ENCODE measurements at places on chromosomes 7 and 10. TPM values are rescaled to one million over a fixed set of nuclear protein-coding genes. Genes with fewer than 3 reads are reported as not detected.

ZNF804B gene
- not detected for total RNA-seq

UBE2H gene
- 124 TPM for total RNA-seq

FAM25G gene
- total RNA-seq = not detected

YKT6 gene
- 49.4 TPM for total RNA-seq

SGCE gene
- 90.7 TPM for total RNA-seq

PNLIP gene
- total RNA-seq = not detected

HOGA1 gene
- 2.3 TPM for total RNA-seq

AKR1B1 gene
- total RNA-seq = 200 TPM

GNGT1 gene
- not detected for total RNA-seq

GIMAP4 gene
- 29.2 TPM for total RNA-seq

NRCAM gene
- total RNA-seq = 4.2 TPM

DNA sequence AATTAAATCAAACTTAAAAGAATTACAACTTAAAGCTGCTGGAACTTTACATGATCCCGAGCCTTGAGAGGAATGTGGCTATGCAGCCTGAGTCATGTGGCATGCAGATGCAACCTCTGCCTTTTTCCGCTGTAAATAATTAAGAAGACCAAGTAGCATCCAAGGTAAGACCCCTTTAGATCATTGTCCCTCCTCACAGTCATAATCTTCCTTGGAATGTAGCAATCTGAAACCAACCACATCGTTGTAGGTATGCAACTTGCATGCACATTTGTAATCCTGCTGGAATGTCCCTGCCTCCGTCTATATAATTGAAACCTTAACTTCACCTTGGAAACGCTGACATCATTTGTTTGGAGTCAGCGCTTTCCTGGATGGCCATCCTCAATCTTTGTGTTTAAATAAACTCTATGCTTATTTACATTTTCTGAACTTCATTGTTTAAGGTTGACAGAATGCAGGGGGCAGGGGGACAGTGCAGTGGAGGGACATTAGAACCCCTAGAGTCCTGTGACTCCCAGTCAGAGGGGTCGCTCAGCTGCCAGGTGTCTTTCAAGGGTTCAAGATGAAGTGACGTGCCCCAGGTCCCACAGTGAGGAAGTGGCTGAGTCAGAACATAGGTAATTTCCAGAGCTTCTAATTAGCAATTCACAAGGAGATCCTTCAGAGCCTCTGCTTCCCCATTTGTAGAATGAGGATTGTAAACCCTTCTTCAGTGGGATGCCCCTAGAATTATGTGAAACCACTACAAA, 110.7 kb downstream of the RALA start:
- DNase-seq = no peak

DNA sequence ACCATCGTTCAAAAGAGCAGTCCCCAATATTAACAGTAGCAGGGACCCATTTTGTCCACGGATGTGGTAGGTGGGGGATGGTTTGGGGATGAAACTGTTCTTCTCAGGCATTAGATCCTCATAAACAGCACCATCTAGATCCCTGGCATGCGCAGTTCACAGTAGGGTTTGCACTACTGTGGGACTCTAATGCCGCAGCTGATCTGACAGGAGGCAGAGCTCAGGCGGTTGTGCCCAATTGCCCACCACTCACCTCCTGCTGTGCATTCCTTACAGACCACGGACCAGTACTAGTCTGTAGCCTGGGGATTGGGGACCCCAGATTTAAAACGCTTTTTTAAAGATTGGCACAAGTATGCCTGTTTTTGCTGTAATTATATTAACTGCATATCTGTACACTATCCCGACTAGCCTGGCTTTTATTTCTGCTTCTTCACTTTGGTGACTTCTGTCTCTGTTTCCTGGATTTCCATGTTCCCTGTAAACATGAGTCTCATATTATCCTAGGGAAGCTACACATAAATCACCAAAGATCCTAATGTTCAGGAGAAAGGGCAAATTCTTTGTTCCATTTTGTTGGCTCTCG, 163.3 kb upstream of the AKR1E2 start:
- DNase-seq = no peak

GRCh38 chr10:22427890-22428571, 82.7 kb downstream of the SPAG6 start:
- DNase-seq = no peak

DNA sequence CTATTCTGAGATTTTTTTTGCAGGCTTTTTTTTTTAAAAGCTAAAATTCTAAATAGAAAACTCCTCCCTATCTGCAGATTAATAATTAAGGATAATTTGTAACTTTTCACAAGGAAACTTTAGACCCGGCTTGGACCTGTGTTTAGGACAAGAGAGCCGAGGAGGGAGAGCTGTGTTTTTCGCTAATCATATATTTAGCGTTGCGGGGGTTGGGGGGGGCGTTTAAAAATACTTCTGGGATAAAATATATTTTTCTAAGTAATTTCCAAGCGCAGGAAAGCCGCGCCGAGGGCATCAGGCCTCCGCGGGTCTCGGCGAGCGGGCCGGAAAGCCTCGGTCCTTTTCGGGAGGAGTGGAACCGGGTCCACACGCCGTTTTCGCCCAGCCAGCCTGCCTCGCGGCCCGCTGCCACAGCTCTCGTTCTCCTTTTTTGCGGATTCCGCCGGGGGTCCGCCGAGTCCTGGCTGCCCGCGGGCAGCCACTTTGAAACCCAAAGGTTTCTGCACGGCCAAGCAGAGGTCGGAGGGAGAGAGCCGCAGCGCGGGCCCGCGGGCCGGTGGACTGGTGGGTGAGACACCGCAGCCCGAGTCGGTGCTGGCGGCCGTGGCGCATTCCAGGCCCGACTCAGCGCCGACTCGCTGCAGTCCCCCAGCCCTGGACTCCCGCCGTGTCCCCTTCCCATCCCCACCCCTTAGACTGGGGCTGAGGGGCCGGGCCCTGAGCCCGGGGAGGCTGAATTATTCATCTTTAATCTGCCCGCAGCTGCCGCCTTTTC, 2.3 kb downstream of the PAX2 start:
- DNase-seq = no peak

DNA sequence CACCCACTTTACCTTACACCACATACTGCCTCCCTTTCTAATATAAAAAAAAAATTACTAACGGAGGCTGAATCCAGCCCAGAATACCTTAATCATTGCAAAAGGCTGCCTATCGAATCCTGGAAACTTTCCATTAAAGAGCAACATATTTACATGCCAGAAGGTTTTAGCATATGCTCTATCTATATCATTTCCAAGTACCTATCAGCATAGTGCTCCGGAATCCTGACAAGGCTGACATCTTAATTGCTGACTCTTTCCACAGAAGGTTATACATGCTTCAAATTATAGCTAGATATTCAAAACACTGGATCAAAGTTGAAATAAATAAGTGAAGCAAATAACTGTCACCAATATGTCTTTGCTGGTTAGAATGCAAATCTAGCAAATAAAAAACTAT, 170.9 kb upstream of the CDK1 start:
- no peak for DNase-seq

- DNase-seq = no peak
These were observed 570.9 kb downstream of the INHBA start for GRCh38 chr7:41131956-41132355.

GRCh38 chr7:542713-543500, 23.3 kb upstream of the PDGFA start:
- no peak for DNase-seq

DNA sequence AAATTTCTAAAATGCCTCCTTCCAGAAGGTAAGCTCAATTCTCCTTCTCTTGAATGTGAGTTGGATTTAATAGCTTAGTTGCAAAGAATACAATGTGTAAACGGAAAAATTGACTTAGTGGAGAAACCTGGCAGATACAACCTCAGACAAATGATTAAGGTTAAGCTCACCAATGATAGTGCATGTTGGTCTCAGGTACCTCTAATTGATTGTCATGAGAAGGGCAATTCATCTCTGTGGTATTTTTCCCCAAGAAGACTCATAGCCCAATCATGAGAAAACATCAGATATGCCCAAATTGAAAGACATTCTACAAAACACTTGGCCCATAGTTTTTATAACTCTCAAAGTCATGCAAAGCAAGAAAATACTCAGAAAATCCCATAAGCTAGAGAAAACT, 36.2 kb upstream of the TMEM106B start:
- DNase-seq = no peak

DNA sequence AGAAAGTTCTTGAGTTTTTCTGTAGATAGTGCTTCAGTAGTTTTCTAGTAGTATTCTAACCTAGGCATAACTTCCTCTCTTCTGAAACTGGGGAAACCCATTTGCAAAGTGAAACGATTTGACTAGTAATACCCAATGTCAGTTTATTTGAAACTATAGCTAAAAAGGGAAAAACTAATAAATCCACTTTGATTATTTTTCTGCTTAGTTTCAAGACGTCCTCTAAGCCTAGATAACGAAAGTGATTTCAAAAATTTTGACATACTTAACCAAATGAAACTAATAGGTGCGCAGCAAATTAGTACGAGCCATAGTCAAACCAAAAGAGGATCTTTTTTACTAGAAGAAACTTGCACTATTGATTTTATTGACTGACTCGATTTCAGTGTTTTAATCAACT, 9.8 kb upstream of the SP8 start:
- no peak for DNase-seq

GRCh38 chr7:151825721-151826120, 51.2 kb downstream of the PRKAG2 start:
- DNase-seq = no peak

DNA sequence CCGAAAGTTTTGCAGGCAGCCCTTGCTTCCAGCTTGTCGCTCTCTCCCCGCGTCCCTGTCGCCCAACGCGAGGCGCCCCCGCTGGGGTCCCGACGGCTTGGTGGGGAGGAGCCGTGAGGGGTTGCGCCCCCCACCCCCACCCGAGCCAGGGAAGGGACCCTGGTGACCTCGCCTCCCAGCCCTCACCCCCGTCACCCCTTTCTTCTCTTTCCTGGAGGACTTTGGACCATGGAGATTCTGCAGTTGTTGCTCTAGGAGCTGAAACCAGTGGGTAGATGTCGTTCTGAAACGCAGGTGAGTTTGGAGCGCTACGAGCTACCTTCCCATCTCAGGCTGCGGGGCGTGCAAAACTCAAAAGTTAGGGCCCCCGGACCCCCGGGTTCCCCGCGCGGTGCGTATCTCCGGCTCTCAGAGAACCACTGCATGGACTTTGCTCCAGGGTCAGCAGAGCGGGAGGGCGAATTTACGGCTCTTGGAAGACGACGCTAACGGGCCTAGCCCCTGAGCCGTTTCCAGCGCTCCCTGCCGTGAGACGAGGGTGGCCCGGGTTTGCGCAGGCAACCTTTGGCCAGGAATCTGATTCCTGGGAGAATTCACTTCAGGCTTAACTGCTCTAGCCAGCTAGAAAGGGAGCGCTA, 684 bp upstream of the ATXN7L1 start:
- DNase-seq = no peak

- no peak for DNase-seq
These were observed 103.7 kb upstream of the FZD8 start for GRCh38 chr10:35745617-35746403.

DNA sequence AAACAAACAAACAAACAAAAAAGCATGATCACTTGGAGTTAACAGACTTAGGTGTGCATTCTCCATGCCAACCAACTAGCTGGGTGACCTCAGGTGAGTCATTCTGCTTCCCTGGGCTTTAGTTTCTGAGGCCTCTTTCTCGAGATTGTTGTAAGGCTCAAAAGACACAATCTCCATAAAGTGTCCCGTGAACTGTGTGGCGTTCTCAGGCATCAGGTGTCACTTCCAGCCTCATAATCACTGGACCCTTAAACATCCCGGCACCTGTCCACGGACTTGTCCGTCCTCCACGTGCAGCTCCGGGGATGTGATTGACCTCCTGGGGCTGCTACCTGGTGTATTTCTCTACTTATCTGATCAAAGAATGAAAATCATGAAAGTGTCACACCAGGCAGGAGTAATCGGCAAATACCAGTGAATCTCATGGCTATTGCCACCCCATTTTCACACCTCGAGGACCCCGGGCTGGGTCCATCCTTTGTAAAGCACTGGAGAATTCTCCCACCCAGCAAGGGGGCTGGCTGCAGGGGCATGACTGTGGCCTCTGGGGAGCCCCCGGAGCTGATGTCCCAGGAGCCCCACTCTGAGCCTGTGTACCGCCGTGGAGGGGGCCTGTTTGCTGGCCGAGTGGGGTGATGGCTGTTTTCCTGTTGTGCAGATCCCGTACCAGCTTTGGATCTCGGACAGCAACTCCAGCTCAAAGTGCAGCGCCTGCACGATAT, 189.8 kb upstream of the SH2B2 start:
- no peak for DNase-seq

GRCh38 chr7:134804854-134805253, 25.4 kb downstream of the CALD1 start:
- DNase-seq = no peak

GRCh38 chr7:138233189-138233588, 156.9 kb downstream of the AKR1D1 start:
- DNase-seq = no peak

DNA sequence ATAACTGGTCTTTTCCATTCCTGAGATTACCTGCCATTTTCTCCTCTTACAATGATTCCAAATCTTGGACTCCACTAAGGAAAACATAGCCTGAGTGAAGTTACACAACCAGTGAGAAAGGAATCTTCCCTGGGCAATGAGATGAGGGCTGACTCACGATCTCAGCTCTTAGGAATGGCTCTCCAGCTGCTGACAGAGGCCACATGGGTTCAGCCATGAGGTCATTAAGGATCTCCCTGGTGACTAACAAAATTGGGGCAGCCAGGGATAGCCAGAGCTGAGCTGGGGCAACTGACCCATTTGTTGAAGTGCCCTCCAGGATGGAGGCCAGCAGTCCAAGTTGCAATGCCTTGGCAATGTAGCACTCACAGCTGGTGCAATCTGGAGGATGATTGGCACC, 78.7 kb upstream of the MKLN1 start:
- no peak for DNase-seq

- no peak for DNase-seq
These were observed 243.1 kb upstream of the AOAH start for GRCh38 chr7:36967387-36967786.

DNA sequence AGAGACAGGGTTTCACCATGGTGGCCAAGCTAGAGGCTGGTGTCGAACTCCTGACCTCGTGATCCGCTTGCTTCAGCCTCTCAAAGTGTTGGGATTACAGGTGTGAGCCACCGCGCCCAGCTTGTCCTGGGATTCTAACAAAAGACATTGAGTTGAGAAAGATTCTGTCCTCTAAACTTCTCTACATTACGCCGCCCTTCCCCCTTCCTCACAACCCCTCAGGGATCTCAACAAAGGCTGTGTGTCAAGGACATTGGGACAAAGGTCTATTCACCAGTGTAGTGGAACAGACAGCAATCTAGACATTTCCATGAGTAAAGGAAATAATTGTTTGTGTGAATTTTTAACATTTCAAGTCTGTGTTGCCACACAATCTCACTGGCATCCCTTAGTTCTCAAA, 68.8 kb upstream of the KIF5B start:
- no peak for DNase-seq

GRCh38 chr7:18583305-18583704, 87.8 kb downstream of the HDAC9 start:
- no peak for DNase-seq

DNA sequence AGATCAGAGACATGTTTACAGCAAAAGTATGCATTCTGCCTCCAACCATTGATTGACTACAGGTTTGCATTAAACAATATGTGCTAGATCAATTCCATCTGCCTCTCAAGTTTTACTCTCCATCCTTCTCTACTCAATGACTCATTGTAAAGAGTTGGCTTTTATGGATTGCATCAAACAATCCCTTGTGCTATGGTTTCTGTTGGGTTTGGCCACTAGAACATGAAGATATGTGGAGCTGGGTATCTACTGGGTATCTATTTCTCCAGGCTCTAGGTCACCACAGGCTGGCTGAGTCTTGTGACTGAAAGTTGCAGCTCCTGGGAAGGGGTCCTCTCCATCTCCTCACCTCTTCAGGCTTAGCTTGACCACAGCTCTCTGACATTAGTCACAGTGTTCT, 204.7 kb downstream of the DGKI start:
- no peak for DNase-seq

- DNase-seq = no peak
These were observed 45.4 kb upstream of the MBL2 start for GRCh38 chr10:52818019-52818418.
